ENCODE measurements at places on chromosomes 7 and 10.

DNA sequence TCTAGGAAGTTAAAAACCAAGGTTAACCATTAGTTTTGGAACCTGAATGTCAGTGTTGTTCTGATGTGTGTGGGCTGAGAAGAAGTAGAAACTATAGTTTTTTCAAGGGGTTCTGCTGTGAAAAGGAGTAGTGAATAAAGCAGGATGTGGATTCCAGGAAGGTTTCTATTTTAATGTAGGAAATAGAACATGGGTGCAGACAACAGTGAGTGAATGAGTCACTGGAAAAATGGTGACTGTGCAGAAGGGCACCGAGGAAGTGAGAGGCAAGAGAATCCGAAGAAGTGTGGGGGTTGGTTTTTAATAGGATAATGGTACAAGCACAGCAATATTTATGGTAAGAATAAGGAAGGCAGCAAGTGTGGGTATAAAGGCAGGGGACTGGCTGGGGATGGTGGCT is 120.4 kb downstream of the ARHGAP21 start:
- no peak for DNase-seq

DNA sequence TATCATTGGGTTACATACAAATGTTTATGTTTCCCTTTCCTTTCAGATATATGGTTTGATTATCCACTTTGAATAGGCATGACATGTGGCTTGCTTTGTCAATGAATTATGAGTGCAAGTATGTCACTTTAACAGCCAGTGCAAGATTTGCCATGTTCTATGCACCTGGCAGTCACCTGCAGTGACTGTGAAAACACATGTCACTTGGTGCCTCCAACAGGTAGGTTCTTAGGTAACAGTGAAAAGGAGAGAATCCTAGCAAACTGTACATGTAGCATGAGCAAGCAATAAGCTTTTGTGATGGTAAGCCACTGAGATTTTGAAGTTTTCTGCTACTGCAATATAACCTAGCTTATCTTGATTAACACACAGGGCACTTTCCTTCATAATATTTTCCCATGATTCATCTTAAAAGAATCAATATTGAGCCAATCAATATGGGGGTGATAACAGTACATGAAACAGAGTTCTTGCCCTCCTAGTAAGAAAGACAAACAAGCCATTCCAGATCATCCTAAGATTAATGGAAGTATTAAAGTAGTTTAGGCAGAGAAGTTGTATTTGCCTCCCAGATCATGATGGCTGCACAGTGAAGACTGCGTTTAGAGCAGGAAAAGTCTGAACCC is 7.9 kb upstream of the RALA start:
- no peak for DNase-seq

DNA sequence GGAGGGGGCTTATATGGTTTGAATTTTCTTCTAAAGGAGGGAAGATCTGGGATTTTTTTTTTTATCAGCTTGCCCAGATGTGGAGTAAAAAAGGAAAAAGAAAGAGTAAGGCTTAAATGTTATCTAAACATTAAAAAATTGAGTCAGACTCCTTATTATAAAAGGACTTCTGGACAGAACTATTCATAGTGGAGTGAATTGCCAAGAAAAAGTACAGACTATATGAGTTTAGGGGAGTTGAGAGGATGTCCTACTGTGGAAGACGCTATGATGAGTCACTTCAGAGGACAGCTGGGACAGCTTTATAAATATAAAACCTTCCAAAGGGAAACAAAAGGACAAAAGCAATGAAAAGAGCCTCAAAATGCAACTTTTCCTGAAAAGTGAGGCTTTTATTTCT is 73.0 kb downstream of the TFPI2 start:
- DNase-seq = no peak

GRCh38 chr10:130715686-130716670 is 579.8 kb downstream of the GLRX3 start:
- DNase-seq = no peak

- DNase-seq = no peak
Observed at GRCh38 chr10:71202314-71202713, 10.1 kb upstream of the UNC5B start.

DNA sequence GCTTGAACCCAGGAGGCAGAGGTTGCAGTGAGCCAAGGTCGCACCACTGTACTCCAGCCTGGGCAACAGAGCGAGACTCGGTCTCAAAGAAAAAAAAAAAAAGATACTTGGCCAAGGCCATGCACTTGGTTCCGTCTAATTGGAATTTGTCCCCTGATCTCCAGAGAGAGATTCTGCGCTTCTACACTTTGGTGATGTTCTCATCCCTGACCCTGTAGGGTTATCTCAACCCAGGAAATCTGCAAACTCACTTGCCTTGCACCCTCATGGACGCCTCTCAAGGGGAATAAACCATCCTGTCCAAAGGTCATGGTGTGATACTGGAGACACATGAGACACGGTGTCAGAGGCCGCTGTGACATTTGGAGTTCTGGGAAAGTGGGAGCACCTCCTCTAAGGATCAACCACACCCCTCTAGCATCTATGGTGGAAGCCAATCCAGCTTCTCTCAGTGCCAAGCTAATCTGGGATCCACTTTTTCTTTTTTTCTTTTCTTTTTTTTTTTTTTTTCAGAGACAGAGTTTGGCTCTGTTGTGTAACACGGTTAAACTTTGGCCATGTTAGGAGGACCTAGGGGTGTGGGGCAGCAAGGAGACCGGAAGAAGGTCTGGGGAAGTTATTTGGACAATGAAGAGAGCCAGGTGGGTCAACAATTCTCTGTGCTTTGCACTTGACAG is 7.8 kb upstream of the POR start:
- DNase-seq = no peak

Data from activated naive CD4-positive, alpha-beta T cell treated with Interleukin-2 at 50 U/mL for 16 hours (primary cell).